Neural progenitor cell (in vitro differentiated cells): ENCODE measurements at places on chromosomes 16 and 17. TPM values are rescaled to one million over a fixed set of nuclear protein-coding genes. Genes with fewer than 3 reads are reported as not detected.
A peak's percentile ranks its signal among the peaks of the same experiment; 100 is the strongest.

The KRT33A gene
- total RNA-seq, result not detected in 2 replicates

- DNase-seq, result no peak
These were observed 36.3 kb upstream of the CBX4 start for GRCh38 chr17:79875511-79875910.

- DNase-seq, result peak; percentile 52
These were observed at the start of gene HOXB9 for GRCh38 chr17:48626245-48627117. TSS of gene HOXB9 (minus strand) at chr17:48626358. CDS start at chr17:48626269, 89 bp downstream.

GRCh38 chr16:72409423-72409822 is 237.5 kb upstream of the PMFBP1 start:
- DNase-seq, result no peak

The NXPH3 gene
- 3.6 and 10.7 TPM in 2 replicates for total RNA-seq

GRCh38 chr17:21031756-21032396 is 10.9 kb downstream of the USP22 start:
- DNase-seq, result no peak

- no peak for DNase-seq
These were observed 128.4 kb downstream of the CDH11 start for GRCh38 chr16:64993464-64993863.

The CFAP119 gene
- 0.56 and 8.0 TPM in 2 replicates for total RNA-seq

DNA sequence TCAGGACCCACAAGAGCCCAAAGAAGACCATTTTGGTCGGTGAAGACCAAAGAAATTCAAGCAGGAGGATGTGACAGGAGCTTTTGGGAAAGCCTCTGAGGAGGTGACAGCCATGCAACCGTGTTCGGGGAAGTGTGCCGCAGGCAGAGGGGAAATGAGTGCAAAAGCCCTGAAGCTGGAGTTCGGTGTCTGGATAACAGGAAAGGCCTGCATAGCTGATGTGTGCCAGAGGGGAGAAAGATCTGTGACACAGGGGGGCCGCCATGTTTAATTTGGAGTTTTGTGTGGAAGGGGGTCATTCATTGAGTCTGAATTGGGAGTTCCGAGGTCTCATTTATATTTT is 870 bp upstream of the ZC3H7A start:
- DNase-seq, result no peak

DNA sequence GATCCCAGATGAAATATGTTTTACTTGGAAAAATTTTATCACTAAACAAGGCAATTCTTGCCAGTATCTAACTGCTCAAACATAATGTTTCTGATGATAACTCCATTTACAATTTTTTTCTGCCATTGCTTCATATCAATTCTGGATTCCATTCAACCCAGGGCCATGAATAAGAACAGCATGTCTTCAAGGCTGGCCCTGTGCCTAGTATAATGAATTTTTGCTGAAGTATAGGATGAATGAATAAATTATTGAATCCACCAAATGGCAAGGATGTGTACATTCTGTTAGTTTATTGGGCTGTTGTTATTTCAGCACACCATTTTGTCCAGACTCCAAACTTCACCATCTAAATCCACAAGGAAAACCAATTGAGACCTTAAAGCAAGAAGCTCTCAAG is 414.7 kb downstream of the HS3ST3B1 start:
- DNase-seq, result no peak

DNA sequence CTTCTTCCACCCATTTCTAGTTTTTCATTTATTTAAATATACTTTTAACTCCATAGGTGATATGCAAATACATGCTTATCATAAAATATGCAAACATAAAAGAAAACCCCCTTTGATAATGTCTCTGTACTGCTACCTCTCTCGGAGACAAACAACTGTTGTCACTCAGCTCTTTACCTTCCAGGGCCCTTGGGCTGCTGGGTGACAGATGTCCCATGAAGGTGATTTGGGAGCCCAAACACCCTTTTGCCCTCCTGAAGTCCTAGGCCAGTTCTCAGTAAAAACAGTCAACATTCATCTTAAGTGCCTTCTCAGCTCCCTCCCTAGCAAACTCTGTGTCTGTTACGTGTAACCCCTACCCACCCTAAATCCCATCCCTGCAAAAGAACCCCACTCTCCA is 37.5 kb downstream of the CHD9 start:
- DNase-seq, result no peak

- no peak for DNase-seq
These were observed 6.5 kb downstream of the CPNE7 start for GRCh38 chr16:89581861-89582563.

The TMIGD1 gene
- not detected in 2 replicates for total RNA-seq

- DNase-seq, result no peak
These were observed 320.4 kb downstream of the ZFHX3 start for GRCh38 chr16:72727565-72727964.

DNA sequence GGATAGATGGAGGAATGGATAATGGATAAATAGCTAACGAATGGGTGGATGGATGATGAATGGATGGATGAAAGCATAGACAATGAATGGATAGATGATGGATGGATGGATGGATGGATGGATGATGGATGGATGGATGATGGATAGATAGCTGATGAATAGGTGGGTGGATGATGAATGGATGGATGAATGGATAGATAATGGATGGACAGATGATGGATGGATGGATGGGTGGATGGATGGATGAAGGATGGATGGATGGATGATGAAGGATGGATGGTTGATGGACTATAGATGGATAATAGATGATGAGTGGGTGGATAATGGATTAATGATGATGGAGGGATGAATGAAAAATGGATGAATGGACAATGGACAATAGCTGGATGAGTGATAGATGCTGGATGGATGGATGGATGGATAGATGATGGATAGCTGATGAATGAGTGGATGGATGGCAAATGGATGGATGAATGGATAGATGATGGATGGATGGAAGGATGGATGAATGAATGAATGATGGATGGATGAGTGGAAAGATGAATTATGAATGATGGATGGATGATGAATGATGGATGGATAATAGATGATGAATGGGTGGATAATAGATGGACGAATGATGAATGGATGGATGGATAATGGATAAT is 239.8 kb downstream of the KATNIP start:
- no peak for DNase-seq

GRCh38 chr16:48526958-48527331 is 83.0 kb downstream of the N4BP1 start:
- DNase-seq, result no peak

GRCh38 chr17:72466199-72466598 is 345.4 kb downstream of the SOX9 start:
- no peak for DNase-seq

GRCh38 chr16:26457882-26458281 is 608.8 kb upstream of the C16orf82 start:
- no peak for DNase-seq

DNA sequence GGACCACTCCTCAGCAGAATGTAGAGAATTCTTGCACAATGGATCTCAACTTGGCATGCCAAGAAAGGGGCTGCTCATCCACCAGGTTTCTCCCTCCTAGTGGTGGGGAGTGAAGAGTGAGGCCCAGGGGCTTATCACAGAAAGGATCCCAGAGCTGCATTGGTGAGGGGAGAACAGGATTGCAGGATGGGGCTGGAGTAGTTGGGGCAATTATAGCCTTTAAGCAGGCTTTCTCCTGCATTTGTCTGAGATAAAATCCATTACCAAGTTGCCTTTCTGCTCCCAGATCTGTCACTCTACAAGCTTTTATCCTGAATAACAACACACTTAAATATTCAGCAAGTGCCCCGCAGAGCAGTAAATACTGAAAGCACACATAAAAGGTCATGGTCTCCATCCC is 130.8 kb upstream of the CES5A start:
- no peak for DNase-seq

GRCh38 chr17:73292031-73292531 is 19.7 kb downstream of the CDC42EP4 start:
- no peak for DNase-seq

The SDR42E2 gene
- total RNA-seq, result 0.15 TPM in 1 of 2 replicates, not detected in the other

DNA sequence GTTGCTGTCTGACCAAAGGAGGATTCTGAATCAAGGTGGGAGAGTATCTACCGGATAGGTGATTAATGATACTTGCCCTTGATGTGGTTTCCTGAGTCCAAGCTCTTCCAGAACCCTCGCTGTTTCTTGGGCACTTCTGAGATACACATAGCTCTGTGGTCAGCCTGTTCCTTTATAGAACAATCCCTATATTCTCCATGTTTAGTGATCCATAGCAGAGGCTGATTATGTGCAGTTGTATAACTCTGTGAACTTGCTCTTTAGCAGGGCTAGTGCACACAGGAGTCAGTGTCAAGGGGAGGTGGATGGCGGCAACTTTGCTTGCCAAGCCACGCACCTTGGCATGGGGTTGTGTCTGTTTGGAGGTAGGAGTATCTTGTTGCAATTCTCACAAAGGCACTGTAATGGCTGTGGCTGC is 36.1 kb downstream of the ARL4D start:
- DNase-seq, result no peak

DNA sequence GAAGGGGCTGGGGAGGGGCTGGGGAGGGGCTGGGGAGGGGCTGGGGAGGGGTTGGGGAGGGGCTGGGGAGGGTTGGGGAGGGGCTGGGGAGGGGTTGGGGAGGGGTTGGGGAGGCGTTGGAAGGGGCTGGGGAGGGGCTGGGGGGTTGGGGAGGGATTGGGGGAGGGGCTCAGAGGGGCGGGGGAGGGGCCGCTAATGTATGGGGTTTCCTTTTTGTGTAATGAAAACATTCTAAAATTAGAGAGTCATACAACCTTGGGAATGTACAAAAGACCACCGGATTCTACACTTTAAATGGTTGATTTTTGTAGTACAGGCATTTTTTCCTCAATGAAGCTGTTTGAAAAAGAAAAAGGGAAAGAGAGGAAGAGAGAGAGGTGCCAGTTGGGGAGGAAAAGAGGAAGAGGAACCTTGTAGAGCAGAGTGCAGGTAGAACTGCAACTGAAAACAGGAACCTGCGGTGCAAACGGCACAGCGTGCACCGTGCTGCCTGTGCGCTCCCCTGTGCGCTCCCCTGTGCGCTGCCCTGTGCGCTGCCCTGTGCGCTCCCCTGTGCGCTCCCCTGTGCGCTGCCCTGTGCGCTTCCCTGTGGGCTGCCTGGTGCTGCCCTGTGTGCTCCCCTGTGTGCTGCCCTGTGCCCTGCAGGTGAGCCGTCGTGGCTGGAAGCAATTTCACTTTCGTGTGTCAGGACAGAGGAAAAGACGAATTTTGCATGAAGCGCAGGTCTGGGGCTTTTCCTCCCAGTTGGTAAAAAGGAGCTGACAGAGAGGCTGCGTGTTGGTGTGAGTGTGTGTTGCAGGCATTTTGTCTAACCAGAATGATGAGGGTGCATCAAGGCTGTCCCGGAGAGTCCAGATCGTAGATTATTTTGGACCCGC is 40.8 kb downstream of the METRNL start:
- DNase-seq, result no peak

DNA sequence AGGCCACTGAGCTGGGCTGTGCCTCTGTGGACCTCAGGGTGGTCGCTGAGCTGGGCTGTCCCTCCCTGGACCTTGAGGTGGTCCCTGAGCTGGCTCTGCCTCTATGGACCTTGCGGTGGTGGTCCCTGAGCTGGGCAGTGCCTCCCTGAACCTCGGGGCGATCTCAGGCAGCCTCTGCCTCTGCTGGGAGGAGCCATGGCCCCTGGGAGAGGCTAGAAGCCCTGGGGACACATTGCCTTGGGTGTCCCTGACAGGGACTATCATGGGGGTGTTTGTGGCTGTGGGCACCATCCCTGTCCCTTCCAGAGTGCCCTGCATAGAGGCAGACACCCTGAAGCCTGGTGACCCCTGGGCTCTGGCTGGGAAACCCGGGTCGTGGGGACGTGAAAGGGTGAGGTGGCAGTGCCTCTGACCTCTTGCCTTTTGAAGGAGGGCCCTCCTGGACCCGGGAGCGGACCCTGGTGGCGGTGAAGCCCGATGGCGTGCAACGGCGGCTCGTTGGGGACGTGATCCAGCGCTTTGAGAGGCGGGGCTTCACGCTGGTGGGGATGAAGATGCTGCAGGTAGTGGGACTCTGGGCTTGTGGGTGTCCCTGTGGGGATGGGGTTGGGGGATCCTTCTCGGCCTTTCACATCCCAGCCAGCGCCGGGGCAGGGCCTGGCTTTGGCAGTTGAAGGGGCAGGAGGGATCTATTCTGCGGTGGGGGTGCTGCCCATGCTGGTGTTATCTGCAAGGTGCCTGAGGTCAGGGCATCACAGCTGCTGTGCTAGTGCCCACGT is 1.8 kb downstream of the NME4 start:
- peak; percentile 49 for DNase-seq

DNA sequence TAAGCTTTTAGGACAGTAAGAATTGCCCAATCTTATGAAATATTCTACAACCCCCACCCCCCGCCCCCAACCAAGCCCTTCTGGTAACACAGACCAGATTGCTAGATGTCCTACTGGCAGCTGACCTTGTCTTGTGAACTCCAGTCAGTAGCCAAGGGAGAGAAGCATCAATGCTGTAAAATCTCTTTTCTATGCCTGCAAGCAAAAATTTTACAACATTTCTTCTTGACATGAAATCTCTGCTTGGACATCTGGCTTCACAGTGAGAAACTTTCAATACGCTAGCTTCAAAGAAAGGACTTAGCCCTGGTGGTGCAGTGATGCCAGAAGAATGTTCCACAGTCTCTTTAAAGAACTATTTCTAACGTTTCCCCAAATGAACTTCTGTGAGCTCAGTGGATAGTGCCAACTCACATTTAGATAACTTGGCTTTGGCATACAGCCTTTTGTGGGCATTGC is 169.3 kb upstream of the AXIN2 start:
- no peak for DNase-seq

DNA sequence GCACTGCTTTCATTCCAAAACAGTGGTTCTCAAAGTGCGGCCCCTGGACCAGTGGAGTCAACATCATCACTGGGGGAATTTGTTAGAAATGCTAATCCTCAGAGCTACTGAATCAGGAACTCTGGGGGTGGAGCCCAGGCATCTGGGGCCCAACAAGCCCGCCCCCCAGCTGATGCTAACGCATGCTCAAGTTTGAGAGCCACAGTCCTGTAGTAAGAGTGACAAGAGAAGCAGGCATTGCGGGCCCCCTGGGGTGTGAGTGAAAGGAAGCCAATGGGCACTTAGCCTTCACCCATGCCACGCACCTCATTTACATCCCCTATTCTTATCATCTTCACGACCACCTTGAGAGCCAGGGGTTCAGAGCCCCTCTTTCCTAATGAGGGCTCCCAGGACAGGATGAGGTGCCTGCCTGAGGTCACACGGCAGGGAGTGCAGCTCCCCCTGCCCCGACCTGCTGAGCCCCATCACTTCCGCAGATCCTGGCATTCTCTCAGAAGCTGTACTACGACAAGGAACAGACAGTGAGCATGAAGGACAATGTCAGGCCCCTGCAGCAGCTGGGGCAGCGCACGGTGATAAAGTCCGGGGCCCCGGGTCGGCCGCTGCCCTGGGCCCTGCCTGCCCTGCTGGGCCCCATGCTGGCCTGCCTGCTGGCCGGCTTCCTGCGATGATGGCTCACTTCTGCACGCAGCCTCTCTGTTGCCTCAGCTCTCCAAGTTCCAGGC is 9.1 kb downstream of the CA4 start:
- DNase-seq, result no peak

DNA sequence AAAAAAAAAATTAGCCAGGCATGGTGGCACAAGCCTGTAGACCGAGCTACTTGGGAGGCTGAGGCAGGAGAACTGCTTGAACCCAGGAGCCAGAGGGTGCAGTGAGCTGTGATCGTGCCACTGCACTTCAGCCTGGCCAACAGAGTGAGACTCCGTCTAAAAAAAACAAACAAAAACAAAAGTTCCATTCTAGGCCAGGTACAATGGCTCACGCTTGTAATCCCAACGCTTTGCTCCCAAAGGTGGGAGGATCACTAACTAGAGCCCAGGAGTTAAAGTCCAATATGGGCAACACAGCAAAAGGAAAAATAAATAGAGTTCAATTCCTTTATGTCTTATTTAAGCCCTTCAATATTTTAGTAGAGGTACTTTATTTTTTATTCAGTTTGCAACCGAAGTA is 47.5 kb downstream of the CNOT1 start:
- no peak for DNase-seq
